HEK293T (cell line): ENCODE measurements at places on chromosomes 5 and 9.

- DNase-seq, result no peak
Measured at GRCh38 chr5:109779036-109779735, 89.5 kb downstream of the MAN2A1 start.

DNA sequence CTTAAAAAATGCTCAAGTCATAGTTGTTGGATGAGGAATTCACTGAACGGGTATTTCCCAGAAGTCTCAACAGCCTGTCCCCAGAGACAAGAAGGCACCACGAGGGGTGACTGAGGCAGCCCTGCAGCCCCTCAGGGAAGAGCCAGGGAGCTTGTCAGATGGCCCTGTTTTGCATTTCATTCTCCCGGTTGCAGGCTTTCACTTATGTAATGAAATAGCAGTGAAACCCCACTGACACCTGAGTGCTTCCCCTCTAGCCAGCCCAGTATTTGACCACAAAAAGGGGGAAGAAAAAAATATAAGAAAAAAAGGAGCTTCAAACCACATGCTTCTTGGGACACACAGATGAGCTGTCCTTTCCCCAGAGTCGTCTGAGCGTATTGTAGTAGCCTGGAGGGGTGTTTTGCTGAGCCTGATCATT, 75.3 kb upstream of the IL12B start:
- no peak for DNase-seq

DNA sequence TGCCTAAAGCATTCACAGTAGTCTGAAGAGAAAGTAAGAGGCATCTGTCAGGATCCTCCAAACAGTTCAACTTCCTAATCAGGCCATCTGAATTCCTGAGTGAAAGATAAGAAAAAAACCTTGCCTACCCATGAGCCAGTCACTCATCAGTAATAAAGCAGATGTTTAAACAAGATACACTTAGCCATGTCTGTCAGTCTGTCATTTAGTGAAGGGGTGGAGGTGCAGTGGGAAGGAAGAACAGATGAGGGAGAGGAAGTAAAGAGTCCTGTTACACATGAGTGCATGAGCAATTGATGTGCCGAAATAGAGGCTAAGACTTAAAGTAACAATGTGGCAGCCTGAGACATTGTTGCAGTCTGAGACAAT, 29.9 kb upstream of the DMRTA1 start:
- no peak for DNase-seq

DNA sequence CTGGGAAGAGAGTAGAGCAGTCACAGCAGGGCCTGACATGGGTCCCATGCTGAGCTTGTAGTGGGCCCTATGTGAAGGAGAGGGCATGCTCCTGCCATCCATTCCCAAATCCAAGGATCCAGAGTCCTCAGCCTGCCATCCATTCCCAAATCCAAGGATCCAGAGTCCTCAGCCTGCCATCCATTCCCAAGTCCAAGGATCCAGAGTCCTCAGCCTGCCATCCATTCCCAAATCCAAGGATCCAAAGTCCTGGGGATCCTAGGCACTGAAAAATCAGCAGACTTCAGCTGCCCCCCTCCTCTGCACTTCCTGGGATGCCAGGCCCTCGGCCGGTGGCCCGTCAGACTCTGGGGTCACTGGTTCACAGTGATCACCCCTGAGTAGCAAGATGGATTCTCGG, 33.6 kb downstream of the THBS4 start:
- DNase-seq, result no peak

- no peak for DNase-seq
Measured at GRCh38 chr5:1363160-1363559, 18.3 kb upstream of the CLPTM1L start.

DNA sequence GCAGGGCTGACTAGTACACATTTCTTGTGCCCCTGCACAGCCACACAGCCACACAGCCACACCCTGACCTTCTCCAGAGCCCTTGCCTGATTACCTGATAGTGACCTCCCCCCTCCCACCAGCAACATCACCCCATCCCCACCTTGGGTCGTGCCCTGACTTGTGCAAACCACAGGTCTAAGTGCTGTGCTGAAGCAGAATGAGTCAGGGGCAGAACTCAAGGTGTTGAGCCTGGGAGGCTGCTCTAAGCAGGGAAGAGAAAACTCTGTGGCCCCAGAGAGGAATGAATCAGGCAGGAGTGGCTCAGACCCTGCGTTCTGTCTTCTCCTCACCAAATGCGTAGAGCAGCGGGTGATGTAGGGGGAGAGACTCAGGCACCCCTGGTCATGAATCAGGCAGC, 24.3 kb upstream of the FAT2 start:
- no peak for DNase-seq

DNA sequence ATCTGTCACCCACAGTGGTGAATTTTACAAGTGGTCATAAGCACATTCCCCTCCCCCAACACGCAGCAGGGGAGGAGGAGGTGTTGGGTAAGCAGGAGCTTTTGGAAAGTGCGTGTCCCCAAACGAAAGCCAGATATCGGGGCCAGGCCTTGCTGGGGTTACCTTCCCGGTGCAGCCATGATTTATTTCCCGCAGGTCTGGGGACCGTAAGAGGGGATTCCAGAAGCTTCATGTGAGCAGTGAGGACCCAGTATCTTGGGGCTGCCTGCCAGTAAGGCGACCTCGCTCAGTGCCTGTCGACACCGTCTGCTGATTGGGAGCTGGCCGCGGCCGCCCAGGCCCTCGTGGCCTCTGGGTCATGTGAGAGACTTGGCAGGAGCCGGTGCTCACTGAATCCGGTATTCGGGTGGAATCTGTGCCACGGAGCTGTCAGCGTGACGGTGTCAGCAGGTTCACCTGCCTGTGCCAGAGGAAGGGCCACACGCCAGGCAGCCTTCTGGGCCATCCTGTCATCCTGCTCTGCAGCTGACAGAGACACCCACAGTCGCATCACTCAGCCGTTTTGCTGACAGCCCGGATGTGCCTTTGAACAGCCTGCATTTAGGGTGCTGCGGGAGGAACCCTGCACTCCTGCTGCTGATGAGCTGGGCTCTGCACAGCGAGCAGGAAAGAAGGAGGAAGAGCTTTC, 37.3 kb downstream of the SEC61B start:
- no peak for DNase-seq

GRCh38 chr5:36630201-36631145, 24.1 kb downstream of the SLC1A3 start:
- no peak for DNase-seq

GRCh38 chr5:103295424-103295823, 36.9 kb downstream of the MACIR start:
- no peak for DNase-seq

- no peak for DNase-seq
Measured at GRCh38 chr5:95590880-95591279, 29.0 kb upstream of the GPR150 start.

- no peak for DNase-seq
Measured at GRCh38 chr9:84863372-84863771, 193.8 kb downstream of the NTRK2 start.

GRCh38 chr9:93128715-93129224, 5.3 kb downstream of the NINJ1 start:
- DNase-seq, result no peak

GRCh38 chr9:130128251-130128650, 44.0 kb upstream of the NCS1 start:
- no peak for DNase-seq

- DNase-seq, result no peak
Measured at GRCh38 chr9:113468716-113469448, 5.4 kb downstream of the RGS3 start.

- DNase-seq, result no peak
Measured at GRCh38 chr5:61098251-61098995, 63.8 kb downstream of the SMIM15 start.
